AG09309 (cell line): ENCODE measurements at places on chromosomes 6 and 20.
A peak's percentile ranks its signal among the peaks of the same experiment; 100 is the strongest.

DNA sequence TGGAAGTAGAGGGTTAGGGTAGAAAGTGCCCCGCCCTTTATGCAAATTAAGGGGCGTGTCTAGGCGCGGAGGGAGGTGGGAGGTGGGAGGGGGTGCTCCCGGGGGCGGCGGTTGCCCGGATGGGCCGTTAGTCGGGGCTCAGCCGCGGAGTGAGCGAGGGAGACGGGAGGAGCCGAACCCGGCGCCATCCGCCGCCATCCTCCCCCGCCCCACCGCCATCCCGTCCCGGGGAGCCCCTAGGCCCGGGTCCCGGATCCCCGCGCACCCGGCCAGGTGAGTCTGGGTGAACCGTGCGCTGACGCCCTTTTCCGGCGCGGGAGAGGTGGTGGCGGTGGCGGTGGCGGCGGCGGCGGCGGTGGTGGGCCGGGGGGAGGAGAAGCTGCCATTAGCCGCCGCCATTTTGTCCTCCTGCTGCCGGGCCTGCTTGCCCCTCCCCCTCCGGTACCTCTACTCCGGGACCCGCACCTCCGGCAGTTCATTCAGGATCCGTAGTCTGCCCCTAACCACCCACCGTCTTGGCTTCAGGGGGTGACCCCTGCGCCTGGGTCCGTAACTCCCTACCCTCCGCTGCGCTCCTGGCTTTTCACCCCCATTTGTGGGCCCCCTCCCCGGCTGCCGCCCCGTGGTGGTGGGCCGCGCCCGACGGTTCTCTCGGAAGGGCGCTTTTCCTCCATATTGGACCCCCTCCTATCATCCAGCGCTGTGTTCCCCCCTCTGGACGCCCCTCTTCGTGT is at the start of gene PRRC2A:
Gene PRRC2A, plus strand, starts transcription at position 130 of the 734 bp plus-strand sequence. CDS start 2,075 bp downstream, outside the sequence.
- DNase-seq: no peak

DNA sequence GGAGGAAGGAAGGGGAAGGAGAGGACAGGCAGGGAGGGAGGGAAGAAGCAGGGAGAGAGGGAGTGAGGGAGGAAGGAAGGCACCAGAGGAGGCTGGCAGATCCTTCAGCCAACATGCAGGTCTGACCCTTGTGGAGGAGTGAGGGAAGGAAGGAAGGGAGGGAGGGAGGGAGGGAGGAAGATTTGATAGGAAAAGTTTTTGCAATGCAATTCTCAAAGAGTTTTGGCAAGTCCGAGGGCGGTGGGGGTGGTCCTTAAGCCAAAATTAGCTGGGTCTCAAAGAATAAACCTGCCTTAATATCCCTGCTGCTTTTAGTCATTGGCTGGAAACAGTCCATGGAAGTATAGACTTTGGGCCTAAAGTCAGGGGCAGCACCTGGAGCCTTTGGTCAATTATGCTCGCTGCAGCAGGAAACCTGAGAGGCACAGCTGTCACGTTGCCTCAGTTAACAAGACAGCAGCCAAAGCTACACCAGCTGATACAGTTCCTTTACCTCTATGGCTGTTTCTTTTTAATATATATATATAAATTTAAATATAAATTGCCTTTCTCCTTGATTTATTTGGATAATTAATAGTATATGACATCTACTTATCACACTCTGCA is 115.7 kb upstream of the RALGAPA2 start:
- DNase-seq: no peak

DNA sequence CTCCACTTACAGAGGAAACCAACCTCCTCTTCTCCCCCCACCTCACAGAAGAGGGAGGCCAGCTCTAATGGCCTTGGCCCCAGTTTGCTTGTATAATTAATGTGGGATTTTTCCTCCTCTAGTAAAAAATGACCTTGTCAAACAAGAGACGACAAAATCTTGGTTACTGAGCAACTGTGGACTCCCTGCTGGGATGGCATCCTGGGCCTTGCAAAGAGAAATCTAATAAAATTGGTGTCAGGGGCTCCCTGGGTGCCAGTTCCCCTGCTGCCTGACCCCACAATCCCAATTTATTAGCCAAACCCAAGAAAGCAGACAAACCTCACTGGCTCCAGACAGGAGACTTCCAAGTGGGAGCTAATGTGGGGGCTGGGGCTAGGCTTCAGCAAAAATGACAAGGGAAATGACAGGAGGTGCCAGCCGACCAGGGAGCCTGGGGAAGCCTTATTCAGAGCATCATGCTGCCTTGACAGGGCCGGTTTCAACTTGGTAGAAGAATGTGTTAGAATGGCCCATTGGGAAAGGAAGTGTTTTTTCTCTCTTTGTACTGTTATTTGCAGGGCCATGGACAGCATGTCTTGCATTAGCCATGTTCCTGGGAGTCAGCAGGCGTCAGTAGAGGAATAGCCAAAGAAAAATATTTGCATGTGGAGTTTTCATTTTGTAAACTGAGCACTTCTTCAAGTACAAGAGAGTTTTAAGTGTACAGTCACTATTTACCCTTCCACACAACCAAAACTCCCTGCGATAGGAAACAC is 816.9 kb downstream of the DHX35 start:
- no peak for DNase-seq

DNA sequence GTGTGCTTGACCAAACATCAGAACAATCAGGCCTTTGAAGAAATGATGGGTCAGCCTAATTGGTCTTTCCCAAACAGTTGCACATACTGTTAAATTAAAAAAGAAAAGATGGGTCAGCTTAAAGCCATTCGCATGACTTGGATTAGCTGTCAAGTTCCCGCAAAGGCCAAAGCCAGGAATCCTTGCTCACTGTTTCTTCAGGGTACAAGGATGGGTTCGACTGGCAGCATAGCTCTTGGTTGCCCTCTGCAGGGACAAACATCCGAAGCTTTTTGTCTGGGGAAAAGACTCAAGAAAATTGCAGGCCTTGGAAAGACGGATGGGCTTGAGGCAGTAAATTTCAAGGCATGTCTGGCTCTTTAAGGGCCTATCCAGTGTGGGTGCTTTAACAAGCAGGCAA is 168.0 kb downstream of the HDGFL1 start:
- DNase-seq: peak; percentile 13

- no peak for DNase-seq
Measured at GRCh38 chr20:49892817-49893216, 22.5 kb downstream of the SPATA2 start.

GRCh38 chr6:149273318-149273717 is 44.2 kb upstream of the TAB2 start:
- no peak for DNase-seq

GRCh38 chr20:33531885-33532284 is 42.0 kb downstream of the CBFA2T2 start:
- DNase-seq: no peak

- no peak for DNase-seq
Measured at GRCh38 chr20:25273541-25274358, 25.9 kb downstream of the PYGB start.

- no peak for DNase-seq
Measured at GRCh38 chr20:34047917-34048316, 54.2 kb downstream of the RALY start.

DNA sequence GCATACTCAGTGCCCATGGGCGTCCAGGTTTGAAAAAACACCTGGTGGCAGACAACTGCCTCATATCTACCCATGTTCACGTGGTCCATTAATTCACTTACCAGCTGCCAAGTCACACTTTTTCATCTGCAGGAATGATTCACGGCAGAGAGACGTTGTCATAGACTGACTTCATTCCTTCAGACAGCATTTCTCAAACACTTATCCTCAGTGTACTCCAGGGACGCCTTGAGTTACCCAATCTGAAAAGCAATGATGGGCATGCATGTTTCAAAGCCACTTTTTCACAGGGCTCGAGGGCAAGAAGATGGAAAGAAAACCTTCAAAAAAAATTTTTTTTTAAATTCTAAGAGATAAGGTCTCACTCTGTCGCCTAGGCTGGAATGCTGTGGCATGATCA is 6.0 kb downstream of the MMP24OS start:
- DNase-seq: no peak

DNA sequence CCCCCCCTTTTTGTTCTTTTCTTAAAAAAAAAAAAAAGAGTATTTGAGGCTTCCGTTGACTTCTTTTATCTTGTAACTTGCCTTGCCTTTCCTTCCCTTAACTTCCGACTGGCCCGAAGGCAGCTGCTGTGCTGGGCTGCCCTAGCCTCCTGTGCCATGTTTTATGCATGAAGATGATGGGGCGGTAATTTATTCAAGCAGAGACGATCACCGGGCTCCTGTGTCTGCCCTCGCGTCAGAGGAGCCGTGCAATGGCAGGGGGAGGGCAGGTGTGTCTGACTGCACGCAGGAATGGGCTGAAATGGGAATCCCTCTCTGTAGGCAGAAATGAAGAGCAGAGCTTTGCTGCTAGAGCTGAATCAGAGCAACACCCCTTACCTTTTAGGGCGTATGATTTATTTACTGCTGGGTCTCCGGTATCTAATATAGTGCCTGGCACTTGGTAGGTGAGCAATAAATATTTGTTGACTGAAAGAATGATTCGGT is 106.3 kb upstream of the RIPOR2 start:
- no peak for DNase-seq

- DNase-seq: no peak
Measured at GRCh38 chr20:25194333-25194972, 1.1 kb upstream of the ENTPD6 start.

GRCh38 chr20:56423211-56423610 is 11.2 kb downstream of the CASS4 start:
- no peak for DNase-seq

GRCh38 chr6:156688620-156688971 is 88.6 kb upstream of the ARID1B start:
- DNase-seq: no peak

GRCh38 chr20:36036688-36037087 is 68.3 kb downstream of the CNBD2 start:
- no peak for DNase-seq

DNA sequence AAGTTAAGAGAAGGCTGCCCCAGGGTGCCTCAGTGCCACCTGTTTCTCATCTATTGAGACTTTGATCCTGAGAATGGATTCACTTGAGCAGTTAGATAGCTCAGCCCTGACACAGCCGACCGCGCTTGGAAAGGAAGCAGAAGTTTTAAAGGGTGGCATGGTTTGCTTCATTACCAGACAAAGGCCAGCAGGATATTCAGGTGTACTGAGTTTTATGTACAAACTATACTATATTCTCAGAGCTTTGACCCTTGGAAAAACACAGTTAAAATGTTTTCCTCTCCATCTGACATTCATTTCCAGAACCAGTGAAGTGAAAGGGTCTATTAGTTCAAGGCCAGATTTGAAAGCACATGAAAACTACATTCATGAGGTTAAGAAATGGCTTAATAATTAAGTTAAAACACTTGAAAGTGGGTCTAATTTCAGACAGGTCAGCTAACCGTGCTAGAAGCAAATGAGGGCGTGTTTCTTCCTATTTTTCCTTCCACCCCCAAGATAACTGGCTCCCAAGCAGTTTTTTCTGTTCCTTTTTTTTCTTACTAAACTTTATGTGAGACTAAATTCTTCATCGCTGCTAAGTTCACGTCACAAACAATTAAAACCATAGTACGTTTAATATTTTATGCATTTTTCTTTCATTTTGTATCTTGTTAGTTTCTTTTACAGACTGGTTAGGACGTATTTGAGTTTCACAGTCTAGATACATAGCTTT is 385.3 kb upstream of the SOX4 start:
- DNase-seq: no peak

DNA sequence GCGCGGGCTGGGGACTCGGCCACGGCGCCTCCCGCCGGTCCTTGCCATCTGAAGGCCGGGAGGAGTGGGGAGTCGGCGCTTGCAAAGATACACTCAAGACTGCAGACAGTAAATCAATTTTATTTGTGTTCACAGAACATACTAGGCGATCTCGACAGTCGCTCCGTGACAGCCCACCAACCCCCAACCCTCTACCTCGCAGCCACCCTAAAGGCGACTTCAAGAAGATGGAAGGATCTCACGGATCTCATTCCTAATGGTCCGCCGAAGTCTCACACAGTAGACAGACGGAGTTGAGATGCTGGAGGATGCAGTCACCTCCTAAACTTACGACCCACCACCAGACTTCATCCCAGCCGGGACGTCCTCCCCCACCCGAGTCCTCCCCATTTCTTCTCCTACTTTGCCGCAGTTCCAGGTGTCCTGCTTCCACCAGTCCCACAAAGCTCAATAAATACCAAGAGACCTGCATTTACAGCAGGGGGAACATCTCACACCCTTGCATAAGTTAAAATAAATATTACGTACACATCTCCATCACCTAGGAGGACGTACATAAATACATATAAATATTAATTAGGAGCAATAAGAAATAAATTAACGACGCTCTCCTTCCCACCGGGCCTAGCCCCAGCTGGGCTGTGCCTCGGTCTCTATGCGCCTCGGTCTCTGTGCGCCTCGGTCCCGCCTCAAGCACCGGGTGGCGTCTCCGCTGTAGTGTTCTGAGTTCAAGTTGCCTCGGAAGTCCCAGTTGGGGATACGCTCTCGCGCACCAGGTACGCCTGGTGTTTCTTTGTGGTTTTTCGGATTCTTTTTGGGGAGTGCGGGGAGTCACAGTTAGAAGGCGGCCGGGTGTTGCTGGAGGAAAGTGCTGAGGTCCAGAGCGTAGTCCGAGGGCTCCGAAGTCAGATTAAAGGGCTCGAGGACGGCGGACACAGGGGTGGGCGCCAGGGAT is 889 bp upstream of the FLOT1 start:
- no peak for DNase-seq

DNA sequence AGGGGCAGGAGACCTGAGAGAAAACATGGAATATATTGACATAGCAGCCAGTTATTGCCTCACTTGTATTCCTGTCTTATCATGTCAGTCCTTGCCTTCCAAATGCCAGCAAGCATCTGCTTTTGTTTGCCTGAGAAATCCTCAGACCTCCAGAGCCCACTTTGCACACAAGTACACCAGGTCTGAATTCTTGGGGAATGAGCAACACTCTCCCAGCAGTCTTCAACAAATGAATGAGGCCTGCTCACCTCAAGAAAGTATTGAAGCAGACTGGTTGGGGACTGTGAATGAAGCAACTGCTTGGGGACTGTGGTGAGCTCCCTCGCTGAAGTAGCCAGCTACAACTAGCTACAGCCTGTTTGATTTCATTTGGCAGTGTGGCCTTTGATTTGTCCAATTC is 172.8 kb upstream of the SPTLC3 start:
- no peak for DNase-seq

- DNase-seq: peak; percentile 18
Measured at GRCh38 chr6:132300323-132300949, 100.8 kb downstream of the MOXD1 start.

DNA sequence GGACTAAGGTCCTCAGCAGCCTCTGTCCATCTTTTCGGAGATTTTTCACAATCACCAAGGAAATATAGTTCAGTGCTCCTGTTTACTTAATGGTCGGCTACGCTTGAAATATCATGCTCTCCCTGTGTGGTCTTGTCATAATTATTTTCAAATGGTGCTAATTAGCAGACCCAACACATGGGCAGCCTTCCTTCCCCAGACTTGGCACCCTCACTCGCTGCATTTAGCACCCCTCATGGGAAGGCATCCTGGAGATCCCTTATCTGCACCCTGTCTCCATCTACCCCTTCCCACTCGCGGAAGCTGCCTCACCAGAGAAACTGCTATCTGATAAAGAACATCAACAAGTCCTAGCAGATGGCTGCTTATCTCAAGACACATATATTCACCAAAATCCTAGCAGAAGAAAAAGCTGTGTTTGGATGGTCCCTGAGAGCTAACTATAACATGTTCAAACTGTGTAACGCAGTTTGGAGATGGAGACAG is 131.0 kb upstream of the ESR1 start:
- DNase-seq: no peak
